Stimulated activated CD4-positive, alpha-beta T cell treated with anti-CD3 and anti-CD28 coated beads, Interleukin-12 subunit alpha, Interleukin-12 subunit beta, amount 100 ng/mL, for 48 hours (primary cell): ENCODE measurements at places on chromosomes 12 and 14.

GRCh38 chr14:74965486-74966153 is 10.2 kb upstream of the PGF start:
- no peak for DNase-seq

- DNase-seq, result no peak
Observed at GRCh38 chr12:12508612-12509011, 54.1 kb downstream of the DUSP16 start.

DNA sequence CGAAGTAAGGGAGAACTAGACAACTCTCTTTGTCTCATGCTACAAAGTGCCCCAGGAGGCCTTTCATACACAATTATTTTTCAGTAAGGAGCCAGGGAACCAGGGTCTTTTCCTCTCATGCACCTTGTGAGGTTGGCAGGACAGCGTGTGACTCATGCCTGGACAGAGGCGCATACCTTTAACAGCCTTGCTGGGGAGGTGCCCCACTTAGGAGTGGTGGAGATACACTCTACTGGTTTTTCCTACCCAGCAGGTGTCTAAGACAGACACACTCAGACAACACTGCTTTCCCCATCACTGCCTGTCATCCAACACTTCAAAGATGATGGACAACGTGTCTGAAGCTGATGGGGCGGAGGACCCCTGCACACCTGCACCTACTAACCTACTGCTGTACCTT is 49.1 kb downstream of the B4GALNT3 start:
- DNase-seq, result no peak

DNA sequence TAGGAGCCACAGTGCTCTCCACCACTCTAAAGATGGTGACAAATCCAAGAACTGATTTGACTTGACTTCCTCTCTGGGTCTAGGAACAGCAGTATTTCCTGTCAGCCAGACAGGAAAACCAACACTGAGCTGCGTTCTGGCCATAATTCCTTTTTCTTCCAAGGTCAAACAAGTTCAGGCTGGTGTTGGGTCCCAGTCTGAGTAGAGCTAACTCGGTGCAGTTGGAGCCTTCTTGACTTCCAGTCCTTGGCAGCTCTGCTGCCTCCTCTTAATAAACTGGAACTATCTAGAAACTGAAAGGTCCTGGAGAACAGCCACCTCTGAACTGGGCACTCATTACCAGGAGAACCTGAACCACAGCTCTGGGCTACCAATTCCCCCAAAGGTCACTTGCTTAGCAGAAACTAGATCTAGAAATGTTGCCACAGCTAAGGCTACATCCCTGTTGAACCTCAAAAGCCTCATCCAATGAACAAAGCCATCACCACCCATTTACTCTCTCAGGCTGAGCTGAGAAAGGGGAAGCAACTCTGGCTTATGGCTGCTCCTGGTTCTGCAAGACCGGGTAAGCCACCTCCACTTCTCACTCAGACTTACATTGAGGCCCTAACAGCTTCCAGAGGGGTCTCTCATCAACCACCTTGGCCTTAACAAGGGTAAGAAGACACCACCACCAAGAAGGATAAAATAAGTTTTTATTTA is 27.7 kb downstream of the MAX start:
- DNase-seq, result no peak

GRCh38 chr12:55822228-55822627 is 4.4 kb downstream of the ORMDL2 start:
- DNase-seq, result no peak

- DNase-seq, result no peak
Observed at GRCh38 chr12:102512523-102512922, 32.2 kb upstream of the IGF1 start.

- DNase-seq, result no peak
Observed at GRCh38 chr12:16530268-16530850, 75.6 kb downstream of the LMO3 start.

- DNase-seq, result no peak
Observed at GRCh38 chr14:69637503-69638031, 26.2 kb downstream of the SUSD6 start.

GRCh38 chr14:103121121-103121845 is 2.0 kb upstream of the TNFAIP2 start:
- DNase-seq, result no peak

- DNase-seq, result no peak
Observed at GRCh38 chr12:107418981-107419380, 266.6 kb upstream of the PWP1 start.

GRCh38 chr14:93729993-93730392 is 58.3 kb downstream of the PRIMA1 start:
- DNase-seq, result no peak

GRCh38 chr12:70178038-70178437 is 65.2 kb upstream of the CNOT2 start:
- DNase-seq, result no peak
